Tongue (tissue), 3 donors: ENCODE measurements at places on chromosomes 3 and 15. TPM values are rescaled to one million over a fixed set of nuclear protein-coding genes. Genes with fewer than 3 reads are reported as not detected.
A peak's percentile ranks its signal among the peaks of the same experiment; 100 is the strongest.

Gene CHL1
- 69.0 TPM for total RNA-seq

Gene C3orf70
- 6.2 TPM for total RNA-seq

GRCh38 chr15:39963786-39964185, 29.9 kb downstream of the EIF2AK4 start:
- no peak for DNase-seq

Gene CALML4
- 4.3 TPM for total RNA-seq

DNA sequence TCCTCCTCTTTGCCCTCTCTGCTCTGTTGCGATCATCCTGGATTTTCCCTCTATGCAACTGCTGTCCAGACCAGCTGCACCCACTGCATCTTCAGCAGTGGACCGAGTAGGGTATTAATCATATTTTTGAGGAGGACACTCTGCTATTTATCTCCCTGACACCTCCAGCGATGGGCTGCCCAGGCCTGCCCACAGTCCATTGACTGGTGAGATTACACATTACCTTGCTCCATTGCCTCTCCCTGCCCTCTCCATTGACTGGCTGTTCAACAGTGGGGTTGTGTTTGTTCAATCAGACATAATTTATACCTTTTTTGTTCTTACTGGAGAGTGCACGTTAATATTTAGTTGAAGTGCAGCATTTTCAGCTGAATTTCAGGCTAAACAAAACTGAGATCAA, 559.3 kb upstream of the ARRDC4 start:
- DNase-seq = no peak

DNA sequence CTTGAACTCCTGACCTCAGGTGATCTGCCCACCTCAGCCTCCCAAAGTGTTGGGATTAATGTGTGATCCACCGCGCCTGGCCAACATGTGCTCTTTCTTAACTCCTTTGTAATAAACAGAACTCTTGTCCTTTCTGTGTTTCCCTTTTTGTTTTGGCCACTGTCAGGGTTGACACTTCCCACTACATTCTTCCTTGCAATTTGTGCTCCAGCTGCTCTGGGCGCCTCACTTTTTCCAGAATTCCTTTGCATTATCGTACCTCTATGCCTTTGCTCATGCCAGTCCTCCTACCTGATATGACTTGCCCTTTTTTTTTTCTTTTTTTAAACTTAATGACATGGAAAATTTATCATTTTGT, 38.8 kb upstream of the SMAD3 start:
- no peak for DNase-seq

Gene B4GALT4
- 17.5 TPM for total RNA-seq

Gene JAGN1
- 24.0 TPM for total RNA-seq

- DNase-seq = peak; percentile 42
These were observed 83.8 kb downstream of the APBA2 start for GRCh38 chr15:28969511-28970085.
